ENCODE measurements at places on chromosomes 2 and 18.

- no peak for DNase-seq
These were observed 10.1 kb upstream of the GRHL1 start for GRCh38 chr2:9941196-9941995.

DNA sequence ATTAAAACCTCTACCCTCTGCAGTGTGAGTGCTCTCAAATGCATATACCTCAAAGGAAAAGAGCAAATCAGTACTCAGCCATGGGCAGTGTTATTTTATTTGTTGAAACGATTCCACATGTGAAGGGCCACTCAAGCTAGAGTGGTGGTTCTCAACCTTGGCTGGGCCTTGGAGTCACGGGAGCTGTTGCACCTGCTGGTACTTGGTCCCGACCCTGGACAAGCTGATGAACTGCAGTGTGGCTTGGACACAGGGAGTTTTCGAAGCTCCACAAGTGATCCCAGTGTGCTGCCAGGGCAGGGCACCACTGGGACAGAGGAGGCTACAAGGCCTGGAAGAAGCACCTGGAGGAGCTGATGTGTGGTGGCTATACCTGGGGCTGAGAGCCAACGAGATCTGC lies 19.7 kb downstream of the GNLY start:
- no peak for DNase-seq

DNA sequence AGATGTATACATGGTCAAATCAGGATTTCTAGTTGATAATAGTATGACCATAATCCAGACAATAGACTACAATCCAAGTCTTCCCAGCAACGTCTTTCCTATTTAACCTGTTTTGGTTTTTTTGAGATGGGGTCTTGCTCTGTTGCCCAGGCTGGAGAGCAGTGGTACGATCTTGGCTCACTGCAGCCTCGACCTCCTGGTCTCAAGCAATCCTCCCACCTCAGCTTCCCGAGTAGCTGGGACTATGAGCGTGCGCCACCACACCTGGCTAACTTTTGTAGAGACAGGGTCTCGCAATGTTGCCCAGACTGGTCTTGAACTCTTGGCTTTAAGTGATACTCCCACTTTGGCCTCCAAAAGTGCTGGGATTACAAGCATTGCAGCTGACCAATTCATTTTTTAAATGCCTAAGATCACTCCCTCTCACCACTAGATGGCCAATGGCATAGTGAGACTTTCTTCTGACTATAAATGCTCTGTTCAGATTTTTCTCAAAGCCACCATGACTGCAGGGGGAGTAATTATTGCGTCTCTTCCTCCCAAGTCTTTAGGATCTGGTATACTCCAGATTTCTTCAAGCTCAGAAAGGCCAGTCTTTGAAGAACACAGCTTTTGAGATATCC lies 47.6 kb downstream of the HNRNPLL start:
- no peak for DNase-seq

DNA sequence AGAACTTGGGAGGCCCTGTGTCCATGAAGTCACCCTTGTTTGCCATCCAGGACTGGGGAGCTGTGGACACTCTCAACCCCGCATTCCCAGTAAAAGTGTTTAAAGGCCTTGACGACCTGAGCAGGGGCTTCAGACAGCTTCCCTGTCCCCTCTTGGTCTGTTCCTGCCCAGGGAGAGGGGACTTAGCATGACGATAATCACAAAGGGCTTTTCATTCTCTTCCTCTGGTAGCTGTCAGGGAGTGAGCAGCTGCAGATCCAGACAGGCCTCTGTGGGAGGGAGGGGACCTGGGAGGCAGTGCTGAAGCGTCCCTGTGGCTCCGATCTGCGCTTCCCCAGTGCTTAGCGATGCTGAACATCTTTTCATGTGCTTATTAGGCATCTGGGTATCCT lies 77.8 kb upstream of the HS6ST1 start:
- no peak for DNase-seq

DNA sequence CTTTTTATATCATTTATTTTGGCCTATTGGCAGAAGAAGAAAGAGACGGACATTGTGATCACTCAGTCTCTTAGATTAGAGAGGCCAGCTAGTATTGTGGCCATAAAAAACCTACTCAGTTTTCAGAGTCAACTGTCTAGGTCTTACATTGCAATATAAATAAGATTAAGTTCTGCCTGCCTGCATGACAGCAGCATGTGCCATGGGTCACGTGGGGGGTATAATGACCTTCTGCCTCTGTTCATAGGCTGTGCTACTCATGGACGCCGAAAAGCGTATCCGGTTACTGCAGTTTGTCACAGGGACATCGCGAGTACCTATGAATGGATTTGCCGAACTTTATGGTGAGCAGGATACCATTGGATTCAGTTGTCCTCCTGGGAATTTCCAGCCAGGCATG lies 238.5 kb downstream of the ALPK2 start:
- no peak for DNase-seq

GRCh38 chr18:34929336-34929780 lies 111.9 kb upstream of the MAPRE2 start:
- no peak for DNase-seq

GRCh38 chr2:169928463-169928864 lies 101.2 kb downstream of the UBR3 start:
- no peak for DNase-seq
